ENCODE measurements at places on chromosomes 2 and 18.

DNA sequence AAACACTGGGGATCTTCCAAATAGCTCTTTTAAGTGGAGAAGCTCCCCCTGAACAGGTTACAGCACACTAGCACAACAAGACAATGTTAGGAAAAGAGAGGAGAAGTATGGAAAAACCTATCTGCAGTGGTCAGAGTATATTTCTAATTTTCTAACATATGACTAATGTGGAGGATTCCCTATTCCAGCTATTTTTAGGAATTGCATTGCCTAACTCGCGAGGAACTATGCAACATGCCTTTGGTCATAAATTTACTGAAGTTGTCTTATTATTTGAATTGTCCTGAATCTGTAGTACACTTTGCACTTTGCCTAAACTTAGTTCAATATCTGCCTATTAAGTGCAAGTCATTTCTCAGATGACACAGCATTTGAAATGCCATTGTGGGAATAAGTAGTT is 381.4 kb downstream of the CCDC85A start:
- DNase-seq, result no peak

- DNase-seq, result no peak
These were observed 64.4 kb upstream of the FSIP2 start for GRCh38 chr2:185674232-185674631.

DNA sequence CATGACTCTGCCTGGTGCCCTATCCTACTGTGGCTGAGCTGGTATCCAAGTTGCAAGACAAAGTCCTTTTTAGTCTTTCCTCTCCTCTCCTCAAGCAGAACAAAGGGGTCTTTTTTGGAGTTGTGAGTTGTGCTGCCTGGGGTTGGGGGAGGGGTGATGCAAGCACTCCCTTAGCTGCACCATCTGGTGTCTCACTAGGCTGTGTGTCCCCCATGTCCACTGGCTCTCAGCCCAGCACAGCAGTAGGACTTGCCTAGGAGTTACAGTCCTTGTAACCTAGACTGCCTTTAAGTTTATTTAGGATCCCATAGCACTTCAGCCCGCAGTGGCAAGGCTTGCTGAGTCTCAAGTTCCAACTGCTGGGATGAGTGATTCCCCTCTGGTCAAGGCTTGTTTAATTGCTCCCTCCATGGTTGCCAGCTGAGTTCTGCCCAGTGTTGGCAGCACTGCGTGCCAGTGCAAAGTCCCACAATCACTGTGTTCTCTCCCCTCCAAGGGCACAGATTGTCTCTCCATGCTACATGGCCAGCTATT is 13.2 kb upstream of the ILKAP start:
- no peak for DNase-seq

DNA sequence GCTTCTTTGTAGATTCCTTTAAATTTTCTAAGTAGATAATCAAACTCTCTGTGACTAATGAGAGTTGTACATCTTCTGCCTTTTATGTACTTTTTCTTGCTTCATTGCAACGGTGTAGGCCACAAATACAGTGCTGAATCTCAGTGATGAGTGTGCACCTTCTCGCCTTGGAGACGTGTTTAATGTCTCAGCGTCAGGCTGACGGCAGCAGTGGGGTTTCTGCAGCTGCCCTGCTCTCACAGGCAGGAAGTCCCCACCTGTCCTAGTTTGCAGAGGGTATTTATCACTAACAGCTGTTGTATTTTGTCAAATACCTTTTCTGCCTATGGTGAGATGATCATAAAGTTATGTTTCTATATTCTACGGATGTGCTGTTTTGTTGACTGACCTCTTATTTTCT is 13.3 kb downstream of the AGXT start:
- no peak for DNase-seq

GRCh38 chr2:48397846-48398245 is 132.1 kb upstream of the STON1 start:
- no peak for DNase-seq

GRCh38 chr2:229170916-229171315 is 100.2 kb downstream of the PID1 start:
- DNase-seq, result no peak

GRCh38 chr2:121202541-121203310 is 82.3 kb downstream of the TFCP2L1 start:
- DNase-seq, result no peak

DNA sequence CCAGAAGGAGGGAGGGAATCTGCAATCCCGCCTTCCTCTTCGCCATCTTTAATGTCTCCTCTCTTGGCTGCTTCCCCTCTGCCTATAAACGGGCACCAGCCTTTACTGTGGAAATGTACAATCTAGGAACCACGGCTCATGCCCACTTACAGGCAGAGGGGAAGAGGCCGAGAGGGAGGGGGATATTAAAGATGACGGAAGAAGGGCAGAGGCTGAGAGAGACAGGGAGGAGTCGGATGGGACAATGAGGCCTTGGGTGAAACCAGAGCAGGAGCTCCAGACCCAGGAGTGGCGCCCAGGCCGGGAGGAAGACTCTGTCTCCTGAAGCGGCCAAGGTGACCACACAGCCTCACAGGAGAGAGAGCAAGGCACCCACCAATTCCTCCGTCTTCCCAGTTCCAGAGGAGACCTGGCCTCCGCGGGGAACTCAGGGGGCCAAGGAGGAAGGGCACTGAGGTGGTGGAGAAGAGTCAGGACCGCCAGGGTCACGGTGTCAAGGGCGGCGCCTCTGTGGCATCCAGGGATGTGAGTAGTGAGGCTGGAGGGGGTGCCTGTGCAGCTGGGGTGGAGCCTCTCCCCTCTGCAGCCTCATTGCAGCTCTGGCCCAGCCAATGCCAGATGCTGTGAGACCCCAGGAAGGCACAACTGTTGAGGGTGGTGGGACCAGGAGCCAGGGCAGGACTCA is 67.8 kb downstream of the CIB4 start:
- DNase-seq, result no peak

DNA sequence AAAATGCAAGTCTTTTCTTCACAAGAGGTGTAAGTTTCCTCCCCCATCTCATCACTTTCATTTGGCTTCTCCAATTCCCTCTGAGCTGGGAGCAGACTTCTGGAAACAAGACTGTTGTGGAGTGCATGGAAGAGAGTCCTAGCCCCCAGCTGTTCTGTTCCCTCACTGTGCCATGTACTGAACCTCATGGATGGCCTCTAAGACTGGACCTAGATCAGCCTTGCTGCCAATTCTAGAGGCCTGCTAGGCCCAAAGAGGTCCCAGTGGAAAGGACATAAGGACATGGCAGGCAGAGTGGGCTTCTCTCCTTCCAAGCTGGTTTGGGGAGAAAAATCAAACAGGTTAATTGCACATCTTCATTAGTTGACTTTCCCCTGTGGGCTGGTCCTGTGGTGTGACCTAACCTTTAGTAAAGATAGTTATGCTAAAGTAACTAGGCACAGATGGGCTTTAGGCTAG is 7.3 kb upstream of the CETN1 start:
- no peak for DNase-seq

DNA sequence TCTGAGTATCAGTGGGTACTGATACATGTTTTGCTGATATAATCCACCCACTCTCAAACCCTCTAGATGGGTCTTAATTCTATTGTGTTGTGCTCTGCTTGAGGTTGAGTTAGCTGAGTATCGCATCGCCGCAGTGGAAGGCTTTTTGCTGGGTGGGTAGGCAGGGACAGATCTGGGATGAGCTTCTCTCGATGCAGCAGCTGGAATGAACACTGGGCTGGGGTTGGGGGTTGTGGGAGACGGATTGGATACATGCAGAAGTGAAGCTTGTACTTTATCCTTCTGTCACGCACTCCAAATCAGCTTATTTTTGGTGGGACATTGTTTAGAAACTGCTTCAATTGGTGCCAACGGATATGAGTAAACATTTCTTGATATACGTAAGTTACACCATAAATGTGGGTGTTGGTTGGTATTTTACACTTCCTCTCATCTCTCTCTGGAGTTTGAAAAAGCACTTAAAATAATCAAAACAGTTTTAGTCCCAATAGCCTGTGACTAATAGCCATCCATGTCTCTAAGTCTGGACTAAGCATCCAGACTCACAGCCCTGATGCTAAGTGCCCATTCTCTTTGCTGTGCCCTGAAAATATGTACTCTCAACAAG is 107.1 kb downstream of the POLE4 start:
- no peak for DNase-seq

GRCh38 chr2:196174404-196174803 is 3.0 kb upstream of the STK17B start:
- no peak for DNase-seq

DNA sequence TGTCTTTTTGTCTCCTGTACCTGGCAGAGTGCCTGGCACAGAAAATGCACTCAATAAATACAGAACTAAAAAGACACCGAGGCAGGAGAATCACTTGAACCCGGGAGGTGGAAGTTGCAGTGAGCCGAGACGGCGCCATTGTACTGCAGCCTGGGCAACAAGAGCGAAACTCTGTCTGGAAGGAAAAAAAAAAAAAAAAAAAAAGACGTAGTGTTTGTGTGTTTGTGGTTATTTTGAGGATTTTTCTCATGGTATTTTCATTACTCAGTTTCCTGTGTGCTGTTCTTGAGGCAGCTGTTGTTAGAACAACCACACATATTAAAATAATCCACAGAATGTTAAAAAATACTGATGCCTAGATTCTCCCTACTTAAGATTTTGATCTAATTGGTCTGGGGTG is 519.2 kb upstream of the SPHKAP start:
- no peak for DNase-seq

DNA sequence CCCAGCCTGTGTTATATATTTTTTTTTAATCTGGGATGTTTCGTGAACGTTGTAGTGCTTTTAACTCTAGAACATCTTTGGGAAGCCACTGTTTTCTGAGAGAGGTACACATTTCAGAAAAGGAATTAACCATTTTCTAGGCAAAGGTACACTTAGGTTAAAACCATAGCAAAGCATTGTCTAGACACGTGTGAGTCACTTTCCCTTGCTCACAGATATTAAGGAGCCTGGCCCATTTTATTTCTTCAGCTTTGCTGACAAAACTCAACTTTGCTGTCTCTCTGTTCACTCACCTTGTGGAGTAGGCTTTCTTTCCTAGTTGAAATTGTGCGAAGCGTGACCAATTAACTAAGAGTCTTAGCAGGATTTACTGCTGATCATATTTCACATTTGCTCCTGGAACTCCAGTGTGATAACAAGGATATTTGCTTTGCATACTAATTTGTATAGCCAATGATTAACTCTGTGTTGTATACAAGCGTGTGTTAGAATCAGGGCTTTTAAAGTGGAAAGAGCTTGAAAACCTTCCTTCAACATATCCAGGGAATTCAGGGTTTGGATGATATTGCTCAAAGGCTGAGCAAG is 215.0 kb upstream of the AGAP1 start:
- DNase-seq, result peak; percentile 80

- DNase-seq, result no peak
These were observed 168.3 kb downstream of the UXS1 start for GRCh38 chr2:106025796-106026195.

DNA sequence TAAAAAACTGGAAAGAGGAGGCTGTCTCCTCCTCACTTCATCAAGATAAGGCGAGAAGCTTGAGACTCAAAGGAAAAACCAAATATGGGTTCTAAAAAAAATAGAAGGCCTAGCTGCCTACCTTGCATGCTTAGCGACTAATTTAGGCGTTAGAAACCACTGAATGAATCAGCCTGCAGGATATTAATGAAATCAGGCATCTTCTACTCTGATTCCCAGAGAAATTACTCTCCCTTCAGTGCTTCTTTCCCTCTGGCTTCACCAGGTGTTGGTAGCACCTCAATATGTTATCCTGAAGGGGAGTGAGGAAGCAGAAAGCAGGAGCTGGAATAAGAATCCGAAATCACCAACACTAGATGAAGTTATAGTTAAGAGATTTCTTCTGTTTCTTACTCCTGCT is 749.8 kb upstream of the NRXN1 start:
- DNase-seq, result no peak

DNA sequence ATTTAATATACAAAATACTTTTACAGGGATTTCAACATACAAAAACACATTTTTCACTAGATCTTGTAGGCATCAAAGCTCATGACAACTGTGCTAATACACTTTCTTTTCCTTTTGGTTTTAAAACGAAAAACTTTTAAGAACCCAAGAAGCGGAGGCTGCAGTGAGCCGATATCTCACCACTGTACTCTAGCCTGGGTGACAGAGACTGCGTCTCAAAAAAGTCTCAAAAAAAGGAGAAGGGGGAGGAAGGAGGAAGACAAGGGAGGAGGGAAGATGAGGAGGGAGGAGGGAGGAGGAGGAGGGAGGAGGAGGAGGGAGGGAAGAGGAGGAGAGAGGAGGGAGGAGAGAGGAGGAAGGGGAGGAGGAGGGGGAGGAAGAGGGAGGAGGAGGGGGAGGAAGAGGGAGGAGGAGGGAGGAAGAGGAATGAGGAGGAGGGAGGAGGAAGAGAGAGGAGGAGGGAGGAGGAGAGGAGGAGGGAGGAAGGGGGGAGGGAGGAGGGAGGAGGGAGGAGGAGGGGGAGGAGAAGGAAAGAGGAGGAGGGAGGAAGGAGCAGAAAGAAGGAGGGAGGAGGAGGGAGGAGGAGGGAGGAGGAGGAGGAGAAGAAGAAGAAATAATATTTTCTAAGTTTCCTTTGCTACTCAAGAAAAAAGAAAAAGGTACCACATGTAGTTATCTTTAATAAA is 13.8 kb downstream of the ROCK2 start:
- DNase-seq, result no peak

DNA sequence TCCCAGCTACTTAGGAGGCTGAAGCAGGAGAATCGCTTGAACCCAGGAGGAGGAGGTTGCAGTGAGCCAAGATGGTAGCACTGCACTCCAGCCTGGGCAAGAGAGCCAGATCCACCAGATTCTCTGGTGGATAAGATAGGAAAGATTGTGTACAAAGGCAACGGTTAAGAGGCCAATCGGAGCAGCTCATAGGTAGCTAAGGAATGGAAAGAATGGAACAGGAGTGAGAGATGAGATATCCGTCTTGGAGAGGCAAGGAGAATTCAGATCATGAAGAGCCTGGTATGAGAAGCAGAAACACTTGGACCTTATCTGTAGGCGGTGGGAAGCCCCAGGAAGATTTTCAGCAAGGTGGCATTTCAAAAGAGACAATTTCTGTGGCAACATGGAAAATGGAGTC is 27.1 kb downstream of the TTR start:
- no peak for DNase-seq

- DNase-seq, result no peak
These were observed 42.8 kb upstream of the MAL start for GRCh38 chr2:94982675-94983074.

- no peak for DNase-seq
These were observed 29.2 kb upstream of the ZDBF2 start for GRCh38 chr2:206245265-206245672.

- DNase-seq, result no peak
These were observed 10.2 kb downstream of the SP110 start for GRCh38 chr2:230209422-230210051.

DNA sequence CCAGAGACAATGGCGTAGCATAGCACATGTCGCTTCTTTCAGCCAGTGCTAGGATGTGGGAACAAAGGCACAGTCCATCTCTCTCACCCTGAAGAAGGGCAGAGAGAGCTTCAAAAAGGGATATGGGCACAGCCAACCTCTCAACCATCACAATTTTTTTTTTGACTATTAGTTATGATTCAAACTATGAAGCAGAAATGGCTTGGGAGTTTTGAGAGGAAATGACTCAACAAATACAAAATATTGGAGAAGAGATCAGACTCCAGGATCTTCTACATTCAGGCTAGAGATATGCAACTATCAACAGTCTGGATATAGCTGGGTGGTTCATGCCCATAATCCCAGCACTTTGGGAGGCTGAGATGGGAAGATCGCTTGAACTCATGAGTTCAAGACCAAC is 109.1 kb downstream of the MCFD2 start:
- DNase-seq, result no peak

- DNase-seq, result no peak
These were observed 248.0 kb downstream of the DCDC2C start for GRCh38 chr2:3951131-3951954.

GRCh38 chr2:68258851-68259250 is 6.5 kb upstream of the PPP3R1 start:
- DNase-seq, result no peak
